ENCODE measurements at places on chromosomes 1 and 21.

DNA sequence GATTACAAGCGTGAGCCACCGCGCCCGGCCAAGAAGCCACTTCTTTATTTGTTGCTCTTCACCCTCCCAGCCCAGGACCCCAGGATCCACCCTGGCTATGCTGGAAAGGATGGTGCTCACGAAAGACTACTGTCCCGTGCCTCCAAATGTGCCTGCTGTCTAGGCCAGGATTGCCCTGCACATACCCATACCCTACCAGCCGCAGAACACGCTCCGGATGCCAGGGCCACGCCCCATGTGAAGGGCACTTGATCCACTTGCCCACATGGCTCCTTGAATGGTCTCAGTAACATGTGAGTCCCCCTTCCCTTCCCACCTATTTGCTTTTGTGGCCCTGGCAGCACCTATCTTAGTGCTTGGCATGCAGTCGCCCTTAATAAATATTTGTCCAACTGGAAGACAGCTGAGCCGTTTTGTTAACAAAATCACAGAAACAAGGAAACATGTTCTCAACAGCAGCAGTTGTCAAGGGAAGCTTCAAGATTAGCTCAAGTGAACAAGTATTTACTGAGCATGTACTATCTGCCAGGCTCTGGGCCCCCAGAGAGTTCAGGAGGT is 13.8 kb upstream of the UBXN10 start:
- DNase-seq, result no peak

DNA sequence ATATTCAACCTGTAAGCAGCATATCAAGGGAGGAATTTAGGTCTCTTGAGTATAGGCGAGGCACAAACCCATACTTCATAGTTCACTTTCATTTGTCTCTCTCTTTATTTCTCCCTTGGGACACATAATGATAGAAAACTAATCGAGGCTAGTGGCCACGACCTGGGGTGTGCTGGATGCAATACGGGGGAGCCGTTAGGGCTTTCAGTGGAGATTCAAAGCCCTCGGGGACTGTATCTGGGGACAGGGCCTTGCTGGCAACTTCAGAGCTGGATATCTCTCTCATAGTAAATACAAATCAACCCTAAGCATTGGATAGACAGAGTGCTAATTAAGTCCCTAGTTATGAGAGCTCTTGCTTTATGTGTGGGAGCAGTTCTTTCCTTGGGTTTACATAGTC is 36.9 kb upstream of the SLC22A15 start:
- no peak for DNase-seq

- DNase-seq, result no peak
Measured at GRCh38 chr1:167880580-167881021, 33.3 kb downstream of the ADCY10 start.

DNA sequence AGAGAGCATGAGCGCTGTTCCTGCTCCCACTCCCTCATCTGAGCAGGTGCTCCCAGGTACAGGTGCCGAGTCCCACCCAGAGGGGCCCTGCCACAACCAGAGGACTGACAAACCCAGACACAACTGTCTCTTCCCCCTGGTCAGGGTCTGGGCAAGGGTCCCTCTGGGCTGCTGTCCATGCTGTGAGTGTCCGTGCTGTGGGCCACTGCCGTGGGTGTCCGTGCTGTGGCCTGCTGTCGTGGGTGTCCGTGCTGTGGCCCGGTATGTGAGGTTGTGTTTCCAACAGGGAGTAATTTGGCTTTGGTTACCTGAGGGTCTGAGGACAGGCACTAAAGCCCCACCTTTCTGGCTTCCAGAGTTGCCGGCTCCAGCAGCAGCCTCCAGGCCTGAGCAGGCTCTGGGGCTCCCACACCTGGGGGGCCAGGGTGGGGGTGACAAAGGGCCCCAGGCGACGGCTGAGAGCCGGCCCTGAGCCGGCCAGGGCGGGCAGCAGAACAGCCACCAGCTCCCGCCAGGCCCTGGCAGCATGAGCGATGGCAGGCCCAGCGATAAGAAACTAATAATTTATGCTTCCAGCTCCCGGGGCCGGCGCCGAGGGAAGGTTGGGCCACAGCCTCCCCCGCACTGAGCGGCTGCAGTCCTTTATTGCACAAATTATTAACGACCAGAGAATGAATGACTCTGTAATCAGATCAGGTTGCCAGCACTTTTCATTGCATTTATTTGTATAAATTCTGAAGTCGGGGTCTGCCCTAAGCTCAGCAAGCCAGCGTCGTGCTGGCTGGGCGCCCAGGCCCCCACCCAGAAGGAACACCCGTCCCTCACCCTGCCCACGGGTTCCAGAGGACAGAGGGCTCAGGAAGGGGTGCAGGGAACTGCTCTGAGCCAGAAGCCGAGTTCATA is 7.3 kb upstream of the SAMD11 start:
- no peak for DNase-seq

DNA sequence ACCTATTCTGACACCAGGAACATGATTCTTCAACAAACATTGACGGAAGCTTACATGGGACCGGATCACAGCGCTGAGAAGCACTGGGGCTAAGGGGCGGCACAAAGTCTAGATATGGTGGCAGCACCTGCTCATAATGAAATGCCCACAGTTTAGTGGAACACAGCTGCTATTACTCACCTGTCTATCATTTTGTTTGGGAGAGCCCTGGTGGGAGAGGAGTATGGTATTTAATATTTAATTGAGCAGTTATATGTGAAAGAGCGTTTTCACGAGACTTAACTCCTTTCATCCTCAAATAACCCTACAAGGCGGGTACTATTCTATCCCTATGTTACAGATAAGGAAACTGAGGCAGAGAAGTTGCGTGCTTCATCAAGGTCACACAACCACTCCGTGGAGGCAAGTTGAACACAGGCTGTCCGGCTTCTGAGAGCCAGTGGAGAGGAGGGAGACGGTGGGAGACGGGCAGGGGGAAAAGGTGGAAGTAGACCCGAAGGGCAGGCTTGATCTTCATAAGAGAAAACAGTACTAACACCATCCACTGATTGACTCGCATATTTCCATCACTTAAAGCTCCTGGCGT is 790 bp upstream of the TSNAX start:
- DNase-seq, result no peak

GRCh38 chr1:235513495-235514366 is 9.5 kb upstream of the B3GALNT2 start:
- peak; percentile 62 for DNase-seq

GRCh38 chr21:32611471-32611997 is 643 bp downstream of the CFAP298 start:
- DNase-seq, result peak; percentile 38

GRCh38 chr1:98278055-98278454 is 357.2 kb upstream of the DPYD start:
- no peak for DNase-seq

DNA sequence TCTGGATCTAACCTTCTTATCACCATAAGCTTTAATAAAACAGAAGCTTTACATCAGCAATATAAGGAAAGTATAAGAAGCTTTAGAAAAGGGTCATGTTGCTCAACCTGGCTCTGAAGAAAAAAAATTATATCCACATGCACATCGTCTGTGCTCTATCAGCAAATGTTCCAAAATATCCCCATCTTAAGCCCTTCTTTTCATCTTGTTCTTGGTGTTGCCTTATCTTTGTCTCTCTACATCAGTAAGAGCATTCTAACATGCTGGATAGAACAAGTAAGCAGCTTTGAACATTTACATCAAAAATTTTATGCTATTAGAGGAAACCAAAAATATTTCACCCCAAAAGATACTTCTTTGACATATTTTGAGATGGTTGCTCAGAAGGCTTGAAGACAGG is 157.8 kb upstream of the SNX7 start:
- DNase-seq, result no peak

GRCh38 chr1:214648801-214649200 is 45.8 kb downstream of the CENPF start:
- no peak for DNase-seq

DNA sequence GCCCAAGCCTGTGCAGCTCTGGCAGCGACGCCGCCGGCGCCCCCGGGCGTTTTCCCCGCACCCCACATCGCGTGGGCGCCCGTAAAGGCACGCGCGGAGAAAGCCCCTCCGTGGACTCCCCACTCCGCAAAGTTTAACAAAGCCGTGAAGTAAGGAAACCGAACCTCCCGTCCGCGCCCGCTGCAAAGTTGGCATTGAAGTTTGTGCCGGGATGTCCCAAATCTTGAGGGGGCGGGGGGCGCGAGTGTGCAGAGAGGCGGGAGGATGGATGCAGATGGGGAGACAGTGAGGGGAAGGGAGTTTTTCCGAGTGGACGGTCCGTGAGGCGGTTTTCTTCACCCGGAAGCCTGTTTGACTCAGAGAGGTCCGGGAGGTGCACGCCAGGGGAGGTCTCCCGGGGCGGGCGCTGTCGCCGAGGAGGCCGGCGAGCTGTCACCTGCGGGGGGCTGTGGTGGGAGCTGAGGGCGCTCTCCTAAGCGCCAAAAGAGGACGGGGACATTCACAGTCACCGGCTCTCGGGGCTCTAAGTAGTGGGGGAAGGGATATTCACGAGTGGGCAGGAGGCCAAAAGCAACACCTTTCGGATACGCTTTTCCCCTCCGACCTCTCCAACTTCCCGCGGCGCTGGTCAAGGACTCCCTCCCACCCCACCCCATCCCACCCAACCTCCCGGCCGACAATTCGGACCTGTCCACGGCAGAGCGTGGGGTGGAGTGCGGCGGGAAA is 1.3 kb downstream of the WLS start:
- DNase-seq, result no peak

GRCh38 chr1:154867841-154868605 is 2.1 kb downstream of the KCNN3 start:
- no peak for DNase-seq

- no peak for DNase-seq
Measured at GRCh38 chr1:10564063-10564462, 89.3 kb downstream of the PEX14 start.

DNA sequence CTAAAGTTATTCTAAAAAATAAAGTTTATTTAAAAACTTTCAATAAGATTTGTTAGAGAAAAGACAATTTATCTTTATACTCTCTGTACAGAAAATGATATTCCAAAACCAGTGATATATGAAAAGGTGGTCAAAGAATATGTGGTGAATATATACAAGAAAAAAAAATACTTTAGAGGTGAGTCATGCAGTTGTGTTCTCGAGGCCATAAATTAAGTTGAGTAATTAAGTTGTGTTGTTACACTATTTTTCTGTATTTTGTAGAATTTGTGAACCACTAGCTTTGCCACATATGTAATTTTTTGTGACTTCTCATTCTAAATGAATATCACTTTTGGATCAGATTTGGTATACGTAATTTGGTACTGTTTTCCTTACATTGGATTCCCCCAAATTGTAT is 23.6 kb upstream of the DUSP10 start:
- no peak for DNase-seq

- DNase-seq, result no peak
Measured at GRCh38 chr21:42566524-42567213, 53.0 kb downstream of the SLC37A1 start.

DNA sequence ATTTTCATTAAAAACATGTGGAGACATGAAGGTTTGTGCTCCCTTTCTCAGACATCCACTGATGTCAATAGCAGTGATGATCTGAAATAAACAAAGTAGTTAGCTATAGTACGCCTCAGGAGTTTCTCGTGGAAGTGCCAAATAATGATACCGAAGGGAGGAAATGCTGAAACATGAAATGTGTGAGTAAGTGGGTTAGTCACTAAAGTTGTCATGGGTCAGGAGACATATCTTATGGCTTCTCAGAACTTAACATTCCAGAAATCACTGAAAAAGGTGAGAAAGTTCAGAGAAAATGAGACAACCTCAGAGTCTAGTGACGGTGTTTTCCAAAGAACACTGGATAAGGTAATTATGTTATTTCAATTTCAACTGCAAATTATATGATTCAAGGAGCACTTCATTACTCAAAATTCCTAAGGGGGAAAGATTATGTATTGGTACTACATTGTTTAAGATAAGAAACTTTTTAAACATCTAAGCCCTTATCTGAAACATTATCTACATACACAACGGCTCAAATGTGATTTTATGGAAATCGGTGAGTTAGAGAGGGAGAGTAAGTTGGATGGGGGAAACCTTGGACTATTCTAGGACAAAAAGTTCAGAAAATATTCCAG is 20.6 kb downstream of the NIBAN1 start:
- DNase-seq, result no peak

GRCh38 chr1:203103216-203103615 is 17.4 kb upstream of the MYOG start:
- no peak for DNase-seq

GRCh38 chr1:203048086-203048485 is 21.8 kb downstream of the PPFIA4 start:
- DNase-seq, result no peak

DNA sequence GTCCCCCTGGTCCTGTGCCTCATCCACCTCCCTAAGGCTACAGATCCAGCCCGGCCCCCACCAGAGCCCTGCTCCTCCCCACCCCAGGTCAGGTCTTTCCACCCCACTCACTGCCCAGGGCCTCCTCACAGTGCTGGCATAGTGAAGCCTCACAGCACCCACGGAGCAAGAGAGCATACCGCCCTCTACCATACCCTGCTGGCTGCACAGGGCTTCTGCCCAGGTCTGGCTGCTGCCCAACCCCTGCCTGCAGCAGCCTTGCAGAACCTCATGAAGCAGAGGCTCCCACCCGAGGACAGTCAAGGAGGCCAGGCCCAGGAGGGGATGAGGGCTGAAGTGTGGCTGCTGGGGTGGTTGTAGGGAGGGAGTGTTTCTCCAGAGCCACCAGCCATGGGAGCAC is 19.7 kb upstream of the ARF1 start:
- DNase-seq, result no peak

DNA sequence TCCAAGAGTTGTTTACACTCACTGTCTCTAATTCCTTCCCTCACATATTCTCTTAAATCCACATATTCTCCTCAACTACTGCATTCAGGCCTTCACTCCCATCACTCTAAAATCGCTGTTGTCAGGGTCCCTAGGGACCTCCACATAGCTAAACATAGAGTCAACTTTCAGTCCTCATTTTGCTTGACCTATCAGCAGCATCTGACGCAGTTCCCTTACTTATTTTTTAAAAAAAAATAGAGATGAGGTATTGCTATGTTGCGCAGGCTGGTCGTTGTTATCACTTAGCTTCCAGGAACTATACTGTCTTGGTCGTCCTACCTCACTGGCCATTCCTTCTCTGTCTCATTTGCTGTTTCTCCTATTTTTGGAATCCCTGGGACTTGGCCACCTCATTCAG is 11.7 kb upstream of the PLEKHO1 start:
- no peak for DNase-seq

DNA sequence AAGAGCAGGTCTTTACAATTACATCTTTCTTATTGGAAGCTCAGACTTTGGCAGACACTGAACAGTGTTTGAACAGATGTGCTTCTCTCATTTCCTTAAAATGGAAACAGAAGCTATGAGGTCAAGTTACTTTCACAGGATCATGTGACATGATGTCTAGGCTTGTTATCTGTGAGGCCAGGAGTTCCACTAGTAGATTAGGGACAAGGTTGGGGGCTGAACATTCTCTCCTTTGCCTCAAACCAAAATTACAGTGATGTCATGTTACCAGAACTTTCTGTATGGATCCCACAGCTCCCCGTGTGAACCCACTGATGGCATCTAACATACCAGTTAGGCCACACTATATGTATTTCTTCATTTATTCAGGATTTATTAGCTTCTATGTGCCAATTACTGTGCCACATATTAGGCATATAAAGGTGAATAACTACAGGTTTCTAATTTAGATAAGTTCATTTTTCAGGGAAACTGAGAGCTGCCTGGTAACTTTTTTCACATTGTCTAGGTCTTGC is 6.0 kb downstream of the DYNLT5 start:
- DNase-seq, result no peak

All from stimulated activated CD4-positive, alpha-beta T cell treated with anti-CD3 and anti-CD28 coated beads, Interleukin-4, amount 100 ng/mL, for 24 hours (primary cell).